Stimulated activated CD8-positive, alpha-beta memory T cell treated with anti-CD3 and anti-CD28 coated beads, Interleukin-4, amount 100 ng/mL, for 4 hours (primary cell): ENCODE measurements at places on chromosomes 16 and 17.

- no peak for DNase-seq
These were observed 122.6 kb upstream of the RPL38 start for GRCh38 chr17:74080656-74081582.

DNA sequence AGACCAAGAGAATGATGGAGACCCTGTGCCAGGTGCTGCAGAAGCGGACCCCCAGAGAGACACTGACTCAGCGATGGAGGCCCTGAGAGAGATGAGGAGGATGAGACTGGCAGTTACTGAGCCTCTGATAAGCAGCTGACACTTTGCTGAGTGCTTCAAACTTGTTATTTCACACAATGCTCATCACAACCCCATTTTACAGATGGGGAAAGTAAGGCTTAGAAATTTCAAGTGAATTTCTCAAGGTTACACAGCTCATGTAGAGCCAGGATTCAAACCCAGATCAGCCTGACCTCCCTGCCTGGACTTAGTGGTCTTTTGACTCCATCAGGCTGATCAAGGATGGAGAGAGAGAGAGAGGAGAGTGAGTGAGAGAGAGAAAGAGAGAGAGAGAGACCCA, 27.2 kb downstream of the MRM1 start:
- DNase-seq, result no peak

DNA sequence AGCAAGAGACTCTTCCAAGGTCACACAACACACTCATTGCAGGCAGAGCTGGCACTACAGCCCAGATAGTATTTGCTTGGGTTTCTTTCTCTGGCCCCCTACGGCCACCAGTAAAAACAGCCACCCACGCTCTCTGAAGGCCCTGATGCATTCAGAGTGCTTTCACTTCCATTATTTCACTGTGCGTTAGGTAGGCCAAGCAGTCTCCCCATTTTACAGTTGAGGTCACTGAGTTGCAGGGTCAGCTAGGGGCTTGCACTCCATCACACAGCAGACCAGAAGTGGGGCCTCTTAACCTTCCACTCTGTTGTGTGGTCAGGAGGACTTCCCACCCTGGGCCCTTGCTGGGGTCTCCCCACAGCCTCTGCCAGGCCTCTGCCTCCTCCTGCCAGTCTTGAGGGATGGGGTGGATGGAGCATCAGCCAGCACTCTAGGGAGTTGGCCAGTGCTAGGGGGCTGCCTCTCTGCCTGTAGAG, 2.5 kb downstream of the TBX21 start:
- no peak for DNase-seq

DNA sequence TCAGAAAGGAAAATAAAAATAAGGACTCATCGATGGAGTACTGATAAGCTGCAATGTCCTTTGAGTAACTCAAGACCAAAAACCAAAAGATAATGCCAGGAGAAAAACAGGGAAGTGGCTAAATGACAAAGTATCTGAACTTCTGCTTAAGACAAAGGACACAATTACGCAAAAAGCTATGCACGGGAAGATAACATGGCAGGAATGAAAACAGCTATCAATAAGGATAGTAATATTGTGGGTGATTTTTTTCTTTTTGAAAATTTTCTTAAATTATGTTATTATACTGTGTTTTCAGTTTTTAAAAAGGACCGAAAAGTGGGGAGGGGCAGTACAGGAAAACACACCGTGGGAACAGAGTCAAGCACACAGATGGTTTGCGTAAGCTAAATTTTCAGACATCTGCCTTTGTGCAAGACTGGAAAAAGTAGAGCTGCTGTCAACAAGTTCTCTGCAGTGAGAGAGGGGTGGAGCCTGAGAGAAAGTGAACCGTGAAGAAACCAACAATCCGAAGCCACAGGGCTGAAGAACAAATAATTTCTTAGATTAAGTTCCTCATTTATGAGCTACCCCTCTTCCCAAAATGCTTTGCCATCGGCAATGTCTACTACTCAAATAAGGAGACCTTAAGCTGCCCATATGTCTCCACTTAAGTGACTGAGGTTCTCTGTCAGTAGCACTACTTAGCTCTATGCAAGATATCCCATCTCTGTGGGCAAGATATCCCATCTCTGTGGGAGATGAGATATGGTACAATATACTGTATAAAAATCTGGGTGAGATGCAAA, 99.9 kb upstream of the CORO6 start:
- DNase-seq, result peak; percentile 3

DNA sequence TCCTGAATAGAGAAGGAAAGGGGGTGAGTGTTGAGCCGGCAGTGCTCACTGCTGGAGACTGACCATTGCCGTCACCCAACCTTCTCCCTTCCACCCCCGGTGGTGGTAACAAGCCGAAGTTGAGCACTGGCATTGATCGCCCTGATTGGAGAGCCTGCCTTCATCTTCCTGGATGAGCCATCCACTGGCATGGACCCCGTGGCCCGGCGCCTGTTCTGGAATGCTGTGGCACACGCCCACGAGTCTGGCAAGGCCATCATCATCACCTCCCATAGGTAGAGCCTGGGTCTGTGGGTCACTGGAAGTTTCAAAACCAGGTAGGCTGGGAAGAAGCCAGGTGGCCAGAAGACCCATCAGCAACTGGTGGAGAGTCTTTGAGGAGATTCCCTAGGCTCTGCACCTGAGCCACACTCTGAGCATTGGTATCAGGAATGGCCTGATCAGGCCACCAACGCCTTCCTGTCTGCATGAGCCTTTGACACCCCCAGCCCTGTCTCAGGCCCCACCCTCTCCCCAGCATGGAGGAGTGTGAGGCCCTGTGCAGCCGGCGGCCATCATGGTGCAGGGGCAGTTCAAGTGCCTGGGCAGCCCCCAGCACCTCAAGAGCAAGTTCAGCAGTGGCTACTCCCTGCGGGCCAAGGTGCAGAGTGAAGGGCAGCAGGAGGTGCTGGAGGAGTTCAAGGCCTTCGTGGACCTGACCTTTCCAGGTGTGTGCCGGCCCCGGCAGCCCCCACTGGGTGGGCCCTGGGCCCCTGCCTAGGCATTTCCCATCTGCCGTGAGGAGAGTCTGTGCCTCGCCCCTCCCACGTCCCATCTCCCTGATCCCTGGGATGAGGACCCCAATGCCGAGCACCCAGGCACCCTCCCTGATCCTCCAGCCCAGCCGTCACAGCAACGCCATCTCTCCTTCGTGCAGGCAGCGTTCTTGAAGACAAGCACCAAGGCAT, 4.9 kb upstream of the CCNF start:
- no peak for DNase-seq

GRCh38 chr16:84072014-84072413, 29.4 kb upstream of the SLC38A8 start:
- DNase-seq, result no peak

- no peak for DNase-seq
These were observed 5.5 kb upstream of the TGFB1I1 start for GRCh38 chr16:31466381-31466841.

DNA sequence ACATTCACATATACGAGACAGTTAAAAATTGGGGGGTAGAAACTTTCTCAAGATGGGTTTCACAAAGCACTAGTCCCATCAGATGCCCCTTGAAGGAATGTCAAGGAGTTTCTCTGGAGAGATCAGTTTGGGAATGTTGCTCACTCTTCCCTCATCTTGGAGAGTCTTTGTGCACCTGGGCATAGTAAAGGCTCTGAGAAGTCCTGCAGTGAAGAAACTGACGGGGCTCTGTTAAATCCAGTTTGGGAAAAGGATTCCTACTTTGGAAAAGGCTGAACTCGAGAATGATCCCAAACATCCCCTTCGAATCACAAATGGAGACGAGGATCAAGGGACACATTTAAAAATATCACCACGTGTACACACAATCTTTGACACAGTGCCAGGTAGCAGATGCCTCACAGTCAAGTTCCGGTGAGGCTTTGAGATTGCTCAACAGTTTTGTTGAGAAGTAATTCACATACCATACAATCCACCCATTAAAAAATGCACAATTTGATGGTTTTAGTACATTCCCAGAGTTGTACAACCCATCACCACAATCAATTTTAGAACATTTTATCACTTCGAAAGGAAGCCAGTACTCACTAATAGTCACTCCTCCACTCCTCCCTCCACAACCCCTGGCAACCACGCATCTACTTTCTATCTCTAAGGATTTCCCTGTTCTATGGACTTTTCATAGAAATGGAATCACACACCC, 203.4 kb upstream of the FOXF1 start:
- DNase-seq, result no peak

DNA sequence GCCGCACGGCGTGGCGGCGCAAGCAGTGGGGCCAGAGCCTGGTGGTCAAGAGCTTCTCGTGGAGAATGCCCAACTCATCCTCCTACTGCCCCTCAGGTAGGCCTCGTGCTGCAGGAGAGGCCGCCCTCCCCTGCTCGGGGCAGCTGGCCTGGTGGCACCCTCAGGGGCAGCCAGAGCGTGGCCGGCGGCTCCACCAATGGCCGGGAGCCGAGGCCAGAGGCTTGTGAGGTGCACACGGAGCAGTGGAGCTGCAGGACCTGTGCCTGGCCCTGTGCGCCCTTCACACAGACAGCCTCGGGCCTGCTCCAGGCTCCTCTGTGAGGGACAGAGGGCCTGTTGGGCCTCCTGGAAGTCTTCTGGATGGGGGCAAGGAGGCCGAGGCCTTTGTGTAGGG, 85.5 kb downstream of the NPIPB11 start:
- DNase-seq, result no peak

DNA sequence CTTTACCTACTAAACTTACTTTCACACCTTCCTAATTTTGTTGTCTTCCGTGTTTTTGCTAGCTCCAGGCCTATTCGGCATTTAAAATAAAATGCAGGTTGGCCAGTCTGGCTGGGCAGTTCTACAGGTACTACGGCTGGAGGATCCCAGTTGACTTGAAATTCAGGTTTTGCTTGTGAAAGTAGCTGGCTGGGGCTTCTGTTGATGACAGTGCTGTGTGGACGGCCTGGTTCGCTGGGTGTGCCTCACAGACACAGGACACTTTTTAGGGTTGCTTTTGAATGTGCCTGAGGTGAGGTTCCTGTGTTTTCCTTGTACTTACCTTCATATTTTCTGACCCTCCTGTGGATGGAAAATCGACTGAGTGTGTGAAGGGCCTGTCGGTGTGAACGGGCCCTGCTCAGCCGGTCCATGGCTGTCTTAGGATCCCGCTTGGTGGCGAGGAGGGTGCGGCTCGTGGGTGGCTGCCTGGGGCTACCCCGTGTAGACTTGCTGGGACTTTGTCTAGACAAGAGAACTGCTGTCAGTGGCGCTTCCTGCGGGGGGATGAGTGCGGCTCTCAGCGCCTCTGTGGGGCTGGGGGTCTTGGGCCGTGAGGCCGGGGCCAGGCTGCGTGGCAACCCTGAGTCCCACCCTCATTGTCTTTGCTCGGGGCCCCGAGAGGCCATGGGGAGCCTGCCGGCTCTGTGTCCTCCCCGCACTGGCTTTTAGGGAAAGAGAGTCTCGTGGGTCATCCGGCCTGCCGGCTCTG, 18.7 kb upstream of the ZNF750 start:
- no peak for DNase-seq

- DNase-seq, result no peak
These were observed 43.1 kb downstream of the TBX4 start for GRCh38 chr17:61495161-61495857.

DNA sequence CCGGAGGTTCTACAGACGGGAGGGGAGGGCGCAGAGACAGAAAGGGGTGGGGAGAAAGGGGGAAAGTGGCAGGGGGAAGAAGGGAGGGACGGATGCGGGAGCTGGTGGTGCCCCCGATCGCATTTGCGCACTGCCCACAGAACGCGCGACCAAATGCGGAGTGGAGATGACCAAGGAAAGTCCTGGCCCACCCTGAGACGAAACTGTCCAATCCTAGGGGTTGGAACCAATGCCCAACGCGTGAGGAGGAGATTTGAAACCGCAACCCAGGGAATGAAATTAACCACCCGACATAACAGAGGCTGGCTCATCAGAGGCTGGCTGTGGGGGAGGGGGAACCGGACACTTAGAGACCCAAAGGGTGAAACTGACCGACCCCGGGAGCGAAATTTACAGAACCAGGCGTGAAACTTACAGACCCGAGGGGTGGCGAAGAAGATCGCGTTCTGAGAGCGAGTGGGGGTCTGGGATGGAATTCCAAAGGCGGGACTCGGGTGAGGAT, 1.4 kb downstream of the HES7 start:
- DNase-seq, result no peak

GRCh38 chr16:27924411-27925118, 138.9 kb downstream of the GSG1L start:
- no peak for DNase-seq

DNA sequence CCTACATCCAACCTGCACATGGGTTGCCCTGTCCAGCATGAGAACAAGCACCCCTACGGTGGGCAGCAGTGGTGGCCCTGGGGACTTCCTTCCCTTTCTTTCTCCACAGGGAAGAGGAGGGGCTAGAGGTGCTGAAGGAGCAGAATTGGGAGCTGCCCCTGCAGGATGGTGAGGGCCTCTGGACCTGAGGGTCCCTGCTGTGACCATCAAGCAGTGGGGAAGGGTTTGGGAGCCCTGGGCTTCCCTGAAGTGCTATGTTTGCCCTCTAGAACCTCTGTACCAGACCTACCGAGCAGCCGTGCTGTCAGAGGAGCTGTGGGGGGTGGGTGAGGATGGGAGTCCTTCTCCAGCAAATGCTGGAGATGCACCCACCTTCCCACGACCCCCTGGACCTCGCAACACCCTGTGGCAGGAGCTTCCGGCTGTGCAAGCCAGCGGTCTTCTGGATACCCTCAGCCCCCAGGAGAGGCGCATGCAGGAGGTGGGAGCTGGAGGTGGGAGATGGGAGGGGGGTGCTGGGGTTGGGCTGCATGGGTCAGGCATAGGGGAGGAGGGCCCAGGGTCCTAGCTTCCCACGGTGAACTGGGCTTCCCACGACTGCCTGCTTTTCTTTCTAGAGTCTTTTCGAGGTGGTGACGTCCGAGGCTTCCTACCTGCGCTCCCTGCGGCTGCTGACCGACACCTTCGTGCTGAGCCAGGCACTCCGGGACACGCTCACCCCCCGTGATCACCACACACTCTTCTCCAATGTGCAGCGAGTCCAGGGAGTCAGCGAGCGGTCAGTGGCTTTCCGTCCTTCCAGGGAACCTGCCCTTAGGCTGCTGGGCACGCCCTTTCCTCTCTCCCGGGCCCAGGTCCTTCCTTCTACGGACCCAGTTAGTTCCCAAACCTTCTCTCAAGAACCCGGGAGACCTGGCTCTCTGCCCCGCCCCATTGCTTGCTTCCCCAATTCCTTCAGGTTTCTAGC, 5.0 kb downstream of the ARHGEF15 start:
- DNase-seq, result no peak

- no peak for DNase-seq
These were observed 8.3 kb upstream of the HEATR6 start for GRCh38 chr17:60086818-60087591.

- DNase-seq, result no peak
These were observed 1570.0 kb upstream of the GOT2 start for GRCh38 chr16:60304066-60304465.
